ENCODE measurements at places on chromosomes 12 and 14.

- DNase-seq, result no peak
Observed at GRCh38 chr14:55160989-55161388, 30.4 kb downstream of the DLGAP5 start.

- no peak for DNase-seq
Observed at GRCh38 chr14:102033241-102033640, 53.6 kb downstream of the HSP90AA1 start.

DNA sequence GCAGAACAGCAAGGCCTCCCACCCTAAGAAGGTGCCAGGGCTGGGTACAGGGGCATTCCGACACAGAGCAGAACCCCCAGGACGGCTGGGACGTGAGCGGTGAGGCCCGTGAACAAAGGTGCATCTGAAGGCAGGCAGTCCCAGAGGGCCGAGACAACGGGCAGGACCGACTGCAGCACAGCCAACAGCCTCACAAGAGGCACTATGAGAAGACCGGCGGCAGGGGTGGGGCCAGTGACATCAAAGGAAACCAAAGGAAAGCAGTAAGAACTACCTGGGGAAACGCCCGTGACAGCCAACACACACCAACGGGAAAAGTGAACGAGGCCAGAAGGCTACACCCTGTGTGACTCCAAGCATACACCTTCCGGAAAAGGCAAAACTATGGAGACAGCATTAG is 9.1 kb downstream of the BTBD6 start:
- DNase-seq, result no peak

DNA sequence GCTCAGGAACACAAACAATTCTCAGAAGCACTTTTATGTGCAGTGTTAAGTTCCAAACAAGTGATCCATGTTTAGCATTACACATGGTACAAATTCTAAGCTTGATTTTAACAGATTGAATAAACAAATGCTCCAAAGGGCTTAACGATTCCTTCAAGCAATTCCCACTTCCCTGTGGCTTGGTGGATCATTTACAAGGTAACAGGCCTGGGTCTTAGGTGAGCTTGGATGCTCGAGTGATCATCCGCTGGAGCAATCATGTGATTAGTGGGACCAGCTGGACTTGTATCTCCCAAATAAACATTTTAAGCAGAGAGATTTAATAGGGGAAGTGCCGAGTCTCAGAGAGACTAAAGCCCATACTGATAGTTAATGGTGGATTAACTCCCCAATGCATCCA is 70.7 kb downstream of the CALM1 start:
- no peak for DNase-seq

DNA sequence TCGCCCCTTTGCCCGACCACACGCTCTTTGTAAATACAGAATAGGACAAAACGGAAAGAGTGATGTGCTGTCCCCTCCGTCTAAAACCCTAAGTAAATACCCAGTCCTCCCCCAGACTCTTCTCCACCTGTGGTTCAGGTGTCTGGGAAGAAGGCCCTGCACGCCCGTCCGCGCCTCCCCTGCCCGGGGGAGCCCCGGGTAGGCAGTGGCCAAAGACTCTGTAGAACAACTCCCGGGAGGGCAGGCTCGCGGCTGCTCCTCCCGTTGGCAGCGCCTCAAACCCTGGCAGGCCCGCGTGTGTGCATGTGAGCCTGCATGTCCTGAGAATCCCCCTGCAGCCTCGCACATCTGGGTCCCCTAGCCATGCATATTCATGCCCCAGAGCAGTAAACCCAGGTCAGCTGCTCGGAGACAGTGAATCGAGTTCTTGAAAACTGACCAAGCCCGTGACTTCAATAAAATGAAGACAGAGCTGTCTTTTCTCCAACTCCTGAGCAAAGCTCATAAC is 165.8 kb downstream of the MON2 start:
- no peak for DNase-seq

DNA sequence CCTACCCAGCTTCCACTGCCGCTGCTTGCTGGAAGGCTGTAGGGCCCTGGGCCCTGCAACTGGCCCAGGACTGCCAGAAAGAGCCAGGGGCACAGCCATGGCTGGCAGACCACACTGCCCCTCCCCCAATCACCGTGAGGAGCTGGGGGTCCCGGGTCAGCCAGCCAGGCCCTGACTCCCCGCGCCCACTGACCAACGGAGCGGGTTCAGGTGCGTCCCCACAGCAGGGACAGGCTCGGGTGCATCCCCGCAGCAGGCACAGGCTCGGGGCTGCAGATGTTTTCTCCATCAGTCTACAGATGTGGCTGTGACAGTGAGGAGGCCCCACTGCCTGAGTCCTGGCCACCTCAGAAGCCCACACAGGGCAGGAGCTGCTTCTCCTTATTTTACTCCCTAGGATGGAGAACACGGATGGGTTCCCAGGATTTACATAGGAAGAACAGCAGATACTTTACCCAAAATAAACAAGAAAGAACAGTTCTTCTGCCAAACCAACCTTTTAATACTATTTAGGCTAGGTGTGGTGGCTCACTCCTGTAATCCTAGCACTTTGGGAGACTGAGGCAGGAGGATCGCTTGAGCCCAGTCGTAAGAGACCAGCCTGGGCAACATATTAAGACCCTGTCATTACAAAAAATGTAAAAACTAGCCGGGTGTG is 61.1 kb downstream of the TESC start:
- no peak for DNase-seq

- no peak for DNase-seq
Observed at GRCh38 chr14:33279865-33280264, 341.2 kb downstream of the NPAS3 start.

DNA sequence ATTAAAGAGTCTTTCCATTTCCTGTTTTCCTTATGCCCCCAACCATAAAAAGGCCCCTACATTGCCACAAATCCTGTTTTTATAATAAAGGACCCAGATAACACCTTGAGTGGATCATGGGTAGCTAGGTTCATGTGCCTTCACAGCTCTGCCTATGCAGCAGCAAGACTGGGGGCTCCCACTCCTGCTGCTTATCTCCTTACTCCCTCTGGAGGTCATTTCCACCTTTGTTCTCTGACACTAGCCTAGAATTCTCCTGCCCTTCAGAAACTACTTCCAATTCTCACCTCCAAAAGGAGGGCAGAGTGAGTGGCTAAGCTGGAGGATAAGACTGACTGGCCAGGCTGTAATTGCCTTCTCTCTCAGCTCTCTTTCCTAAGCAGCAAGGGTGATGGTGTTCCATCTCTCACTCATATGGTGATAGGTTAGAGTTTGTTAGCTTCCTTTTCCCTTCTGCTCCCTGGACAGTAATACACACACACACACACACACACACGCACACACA is 20.0 kb upstream of the STAC3 start:
- DNase-seq, result no peak

GRCh38 chr12:103469719-103470118 is 26.0 kb downstream of the C12orf42 start:
- DNase-seq, result no peak

- DNase-seq, result no peak
Observed at GRCh38 chr12:10136637-10137205, 6.7 kb upstream of the CLEC7A start.

Data from activated T-helper 1 cell treated with Interleukin-2 at 50 U/mL for 16 hours (primary cell).